Stimulated activated CD4-positive, alpha-beta T cell treated with anti-CD3 and anti-CD28 coated beads, Interleukin-2, amount 100 ng/mL, for 48 hours (primary cell): ENCODE measurements at places on chromosomes 3 and 15.

DNA sequence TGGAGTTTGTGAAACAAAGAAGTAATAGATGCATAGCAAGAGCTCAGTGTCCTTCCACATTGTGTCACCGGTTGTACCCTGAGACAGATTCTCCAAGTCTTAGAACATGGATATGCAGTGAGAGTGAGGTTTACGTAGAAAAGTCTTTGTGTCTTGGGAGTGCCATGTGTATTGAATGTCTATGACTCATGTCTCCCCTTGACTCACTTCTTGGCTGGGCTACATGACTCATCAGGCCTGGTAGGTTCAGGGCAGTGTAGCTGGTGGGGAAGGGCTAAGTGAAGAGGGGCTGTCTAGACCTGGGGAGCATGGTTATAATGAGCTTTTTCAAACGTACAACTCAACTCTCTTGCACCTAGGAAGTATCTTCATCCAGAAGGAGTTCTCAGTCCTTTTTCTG lies 167.4 kb downstream of the GAP43 start:
- peak; percentile 23 for DNase-seq

GRCh38 chr3:36124118-36124796 lies 256.0 kb upstream of the STAC start:
- no peak for DNase-seq

GRCh38 chr3:133676336-133677118 lies 14.8 kb upstream of the TOPBP1 start:
- DNase-seq, result no peak

GRCh38 chr15:64870353-64870752 lies 28.6 kb downstream of the PLEKHO2 start:
- DNase-seq, result no peak

DNA sequence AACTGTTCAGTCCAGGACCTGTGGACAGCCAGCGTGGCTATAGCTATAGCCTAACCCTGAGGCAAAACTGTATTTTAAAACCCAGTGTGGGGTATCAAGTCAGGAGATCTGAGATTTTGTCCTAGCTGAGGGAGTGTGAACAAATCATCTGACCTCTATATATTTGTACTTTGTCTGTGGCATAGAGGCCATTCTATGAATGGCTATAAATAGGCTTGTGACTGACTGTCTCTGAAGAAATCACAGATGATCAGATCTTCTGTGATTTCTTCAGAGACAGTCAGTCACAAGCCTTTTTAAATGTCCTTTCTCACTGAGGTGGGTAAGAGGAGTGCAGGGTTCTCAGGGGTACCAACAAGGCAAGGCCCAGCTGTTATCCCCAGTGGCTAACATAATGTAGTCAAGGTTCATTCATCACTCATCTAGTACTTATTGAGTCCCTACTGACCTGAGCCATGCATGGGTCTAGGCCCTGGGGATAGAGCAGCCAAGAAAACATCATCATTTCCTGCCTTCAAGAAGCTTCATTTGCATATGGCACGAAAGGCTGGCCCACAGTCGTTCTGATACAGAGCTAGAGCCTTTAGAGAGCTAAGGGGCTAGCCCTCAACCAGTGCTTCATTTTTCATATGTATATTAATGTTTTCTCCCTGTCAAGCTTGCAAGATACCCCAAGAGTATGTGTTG lies 53.3 kb downstream of the TIPARP start:
- DNase-seq, result no peak

DNA sequence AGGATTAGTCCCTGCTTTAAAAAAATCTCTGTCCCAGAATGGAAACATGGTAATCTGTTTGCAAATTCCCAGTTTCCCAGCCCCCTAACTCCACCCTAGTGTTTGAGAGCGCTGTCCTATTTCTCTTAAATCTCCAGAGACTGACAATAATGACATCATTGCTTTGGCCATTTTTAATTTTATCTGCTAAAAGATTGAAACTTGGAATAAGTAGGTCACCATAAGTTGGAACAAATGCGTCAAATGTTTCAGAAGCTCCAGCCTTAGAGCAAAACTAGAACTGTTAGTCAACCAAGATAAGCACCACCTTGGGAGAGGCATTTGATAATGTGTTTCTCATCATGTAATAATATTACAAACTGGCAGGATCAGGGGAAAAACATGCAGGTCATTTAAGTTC lies 25.7 kb upstream of the MB21D2 start:
- no peak for DNase-seq

DNA sequence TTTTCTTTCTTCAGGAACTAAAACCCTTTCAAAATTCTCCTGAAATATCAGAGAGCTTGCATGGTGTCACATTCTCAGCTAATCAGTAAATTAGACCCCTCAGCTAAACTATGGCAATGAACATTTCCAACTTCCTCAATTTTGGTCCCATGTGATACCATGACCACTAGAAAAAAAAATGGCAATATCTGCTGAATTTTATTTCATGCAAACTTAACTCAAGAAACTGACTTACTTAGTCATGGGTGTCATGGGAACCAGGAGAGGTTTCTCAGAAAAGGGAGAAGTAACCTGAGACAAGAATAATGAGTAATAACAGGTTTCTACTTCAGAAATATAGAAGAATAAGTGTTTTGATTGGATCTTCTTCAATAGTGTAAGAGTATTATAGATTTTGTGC lies 784.6 kb upstream of the ALCAM start:
- no peak for DNase-seq

- no peak for DNase-seq
Observed at GRCh38 chr15:61158504-61159407, 70.3 kb downstream of the RORA start.

GRCh38 chr3:46929324-46929723 lies 47.2 kb downstream of the CCDC12 start:
- DNase-seq, result no peak
